ENCODE measurements at places on chromosomes 5 and 9.
A peak's percentile ranks its signal among the peaks of the same experiment; 100 is the strongest.

DNA sequence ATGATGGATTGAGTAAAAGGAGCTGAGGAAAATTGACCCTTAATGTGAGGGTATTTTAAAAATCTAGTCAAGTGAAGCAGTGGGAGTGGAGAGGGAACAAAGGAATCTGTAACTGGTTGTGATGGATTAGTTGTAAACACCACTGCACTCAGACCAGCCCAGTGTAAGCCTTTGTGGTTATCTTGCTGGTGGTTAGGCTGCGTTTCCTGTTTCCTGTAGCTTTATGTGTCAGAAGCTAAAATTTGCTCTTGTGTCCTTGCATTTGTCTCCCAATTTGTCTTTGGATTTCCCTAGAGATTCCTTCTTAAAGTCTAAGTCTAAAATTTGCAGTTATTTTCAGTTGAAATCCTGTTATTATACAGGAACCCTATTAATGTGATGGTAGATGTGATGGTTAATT is 6.3 kb downstream of the IFNA21 start:
- DNase-seq: no peak

GRCh38 chr9:83271665-83272071 is 208.7 kb upstream of the RASEF start:
- DNase-seq: no peak

GRCh38 chr9:138067613-138068367 is 190.2 kb downstream of the CACNA1B start:
- no peak for DNase-seq

DNA sequence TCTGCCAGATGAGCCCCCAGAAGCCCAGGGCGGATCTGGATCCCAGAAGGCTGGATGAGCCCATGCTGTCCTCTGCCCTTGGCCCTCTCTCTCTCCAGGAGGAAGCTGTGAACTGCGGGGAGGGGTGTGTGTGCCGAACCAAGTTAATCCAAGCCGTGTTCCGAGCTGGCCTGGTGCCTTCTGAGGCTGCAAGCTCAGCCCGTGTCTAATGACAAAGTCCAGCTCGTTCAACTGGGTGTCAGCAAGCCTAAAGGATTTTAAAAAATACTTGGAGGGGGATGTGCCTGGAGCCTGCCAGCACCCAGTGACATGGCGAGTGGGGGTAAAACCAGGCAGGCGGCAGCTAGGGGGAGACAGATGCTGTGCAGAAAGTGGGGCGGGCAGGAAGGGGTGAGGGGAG is 8.0 kb downstream of the STC2 start:
- no peak for DNase-seq

DNA sequence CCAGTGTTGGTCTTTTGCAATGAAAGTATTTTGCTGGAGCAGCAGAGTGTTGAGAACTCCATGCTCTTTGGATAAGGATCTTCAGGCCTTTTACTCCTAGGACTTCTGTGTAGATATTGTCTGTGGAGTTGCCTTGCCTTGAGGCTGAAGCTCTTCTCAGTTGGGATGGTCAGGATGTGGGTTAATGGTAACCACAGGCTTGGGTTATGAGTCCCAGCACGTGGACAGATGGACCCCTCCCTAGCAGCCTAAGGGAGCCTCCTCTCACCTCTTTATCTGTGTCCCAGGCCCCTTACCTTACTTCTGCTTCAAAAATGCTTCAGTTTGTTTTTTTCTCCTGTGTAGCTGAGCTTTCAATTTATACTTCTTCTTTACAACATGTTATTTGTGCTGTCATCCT is 109.9 kb downstream of the MEGF10 start:
- no peak for DNase-seq

- DNase-seq: no peak
Observed at GRCh38 chr9:32665101-32665500, 29.6 kb upstream of the TAF1L start.

- DNase-seq: peak; percentile 8
Observed at GRCh38 chr5:39080597-39081204, 6.5 kb upstream of the RICTOR start.

DNA sequence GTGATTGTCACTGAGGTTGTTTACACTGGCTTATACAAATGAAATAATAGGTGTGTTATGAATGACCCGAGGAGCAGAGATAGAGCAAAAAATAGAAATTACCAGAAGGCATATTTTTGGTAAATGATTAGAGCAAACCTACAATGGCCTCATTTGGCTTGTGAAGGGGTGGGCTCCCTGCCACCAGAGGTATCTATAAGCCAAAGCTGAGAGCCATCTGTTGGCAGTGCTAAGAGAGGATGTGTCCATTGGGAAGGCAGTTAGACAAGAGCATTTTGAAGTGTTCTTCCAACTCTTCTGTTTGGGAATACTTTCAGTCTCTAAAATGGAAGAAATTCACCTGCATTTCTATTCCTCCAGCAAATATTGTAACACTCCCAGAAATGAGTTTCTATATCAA is 10.6 kb downstream of the NIPAL4 start:
- no peak for DNase-seq

GRCh38 chr5:119273391-119273839 is 82.4 kb upstream of the TNFAIP8 start:
- DNase-seq: no peak

DNA sequence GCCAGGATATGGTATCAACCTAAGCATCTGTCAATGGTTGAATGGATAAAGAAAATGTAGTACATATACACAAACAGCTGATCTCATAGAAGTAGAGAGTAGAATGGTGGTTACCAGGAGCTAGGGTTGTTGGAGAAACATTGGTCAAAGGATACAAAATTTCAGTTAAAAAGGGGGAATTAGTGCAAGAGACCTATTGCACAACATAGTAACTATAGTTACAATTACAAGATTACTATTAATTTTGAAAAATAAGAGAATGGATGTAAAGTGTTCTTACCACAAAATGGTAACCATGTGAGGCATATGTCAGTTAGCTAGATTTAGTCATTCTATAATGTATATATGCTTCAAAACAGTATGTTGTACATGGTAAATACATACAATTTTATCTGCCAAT is 28.8 kb upstream of the ELOVL7 start:
- no peak for DNase-seq

GRCh38 chr5:179264053-179264782 is 81.0 kb downstream of the ADAMTS2 start:
- no peak for DNase-seq

- no peak for DNase-seq
Observed at GRCh38 chr5:74016373-74016772, 390.4 kb downstream of the ARHGEF28 start.

GRCh38 chr9:136614967-136615623 is 47.6 kb upstream of the EGFL7 start:
- DNase-seq: no peak

- peak; percentile 33 for DNase-seq
Observed at GRCh38 chr9:126490871-126491567, 122.7 kb upstream of the LMX1B start.

GRCh38 chr5:136195971-136196820 is 3.2 kb upstream of the SMIM32 start:
- DNase-seq: no peak

- DNase-seq: peak; percentile 74
Observed at GRCh38 chr9:96566498-96567202, 53.0 kb downstream of the CDC14B start.

GRCh38 chr9:106321394-106322180 is 541.4 kb upstream of the ZNF462 start:
- no peak for DNase-seq

GRCh38 chr9:98635374-98635773 is 73.4 kb downstream of the GABBR2 start:
- no peak for DNase-seq

DNA sequence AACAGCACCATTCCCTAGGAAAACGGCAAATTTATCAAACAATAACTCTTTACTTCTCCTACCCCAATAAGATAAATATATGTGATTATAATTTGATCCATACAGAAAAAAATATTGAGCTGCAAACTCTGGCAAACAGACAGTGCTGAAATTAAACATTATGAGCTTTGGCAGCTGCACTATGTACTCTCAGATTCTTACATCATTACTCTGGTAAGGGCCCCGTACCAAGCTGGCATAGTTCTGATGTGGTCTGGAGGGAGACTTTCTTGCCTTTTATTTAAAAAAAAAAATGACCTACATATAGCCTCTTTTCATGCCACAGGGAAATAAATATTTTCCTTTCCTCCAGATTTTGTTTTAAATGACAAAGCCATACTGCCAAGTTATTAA is 95.0 kb downstream of the NR6A1 start:
- no peak for DNase-seq

DNA sequence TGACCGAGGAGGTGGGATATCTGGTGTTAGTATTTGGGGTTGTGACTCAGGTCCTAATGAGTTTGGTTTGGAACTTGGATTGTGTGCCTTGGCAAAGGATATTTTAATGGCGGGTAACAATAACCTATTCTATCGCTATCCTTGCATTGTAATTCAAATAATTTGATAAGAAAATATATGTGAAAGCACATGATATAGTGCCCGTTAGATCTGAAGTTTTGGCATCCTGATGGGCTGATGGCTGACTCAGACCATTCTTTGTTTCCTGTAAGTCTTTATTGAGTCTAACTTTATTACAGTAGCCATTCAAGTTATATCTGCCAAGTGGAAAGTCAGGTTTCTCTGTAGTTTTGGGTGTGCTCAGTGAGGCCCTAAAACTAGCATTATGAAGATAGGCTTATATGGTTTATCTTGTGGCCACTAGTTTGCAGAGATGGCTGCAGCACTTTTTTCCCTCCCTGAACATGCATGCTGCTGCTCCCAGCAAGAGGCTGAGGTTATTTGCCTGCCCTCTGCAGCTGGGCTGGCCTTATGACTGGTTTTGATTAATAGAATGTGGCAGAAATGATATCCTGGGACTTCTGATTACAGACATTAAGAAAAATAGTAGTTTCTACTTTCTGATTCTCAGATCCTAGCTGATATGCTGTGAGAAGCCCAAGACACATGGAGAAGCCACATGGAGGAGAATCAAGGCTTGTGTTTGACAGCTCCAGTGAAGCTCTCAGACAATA is 46.6 kb downstream of the CFAP95 start:
- DNase-seq: no peak

DNA sequence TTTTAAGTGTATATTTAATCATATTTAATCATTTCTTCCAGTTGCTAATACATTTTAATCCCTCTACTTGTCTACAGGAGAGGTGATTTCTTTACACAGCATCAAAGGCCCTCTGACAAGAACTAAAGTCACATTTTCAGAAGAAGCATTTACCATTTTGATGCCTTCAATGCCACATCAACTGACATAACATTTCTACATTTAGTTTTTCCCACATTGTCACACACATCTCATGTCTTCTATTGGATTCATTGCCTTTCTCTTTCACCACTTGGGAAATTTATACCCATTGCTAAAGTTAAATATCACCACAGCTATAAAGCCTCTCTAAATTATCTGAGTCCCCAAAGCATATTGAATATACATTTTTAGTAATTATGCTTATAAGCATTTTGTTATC is 1907.5 kb upstream of the CDH9 start:
- DNase-seq: no peak

DNA sequence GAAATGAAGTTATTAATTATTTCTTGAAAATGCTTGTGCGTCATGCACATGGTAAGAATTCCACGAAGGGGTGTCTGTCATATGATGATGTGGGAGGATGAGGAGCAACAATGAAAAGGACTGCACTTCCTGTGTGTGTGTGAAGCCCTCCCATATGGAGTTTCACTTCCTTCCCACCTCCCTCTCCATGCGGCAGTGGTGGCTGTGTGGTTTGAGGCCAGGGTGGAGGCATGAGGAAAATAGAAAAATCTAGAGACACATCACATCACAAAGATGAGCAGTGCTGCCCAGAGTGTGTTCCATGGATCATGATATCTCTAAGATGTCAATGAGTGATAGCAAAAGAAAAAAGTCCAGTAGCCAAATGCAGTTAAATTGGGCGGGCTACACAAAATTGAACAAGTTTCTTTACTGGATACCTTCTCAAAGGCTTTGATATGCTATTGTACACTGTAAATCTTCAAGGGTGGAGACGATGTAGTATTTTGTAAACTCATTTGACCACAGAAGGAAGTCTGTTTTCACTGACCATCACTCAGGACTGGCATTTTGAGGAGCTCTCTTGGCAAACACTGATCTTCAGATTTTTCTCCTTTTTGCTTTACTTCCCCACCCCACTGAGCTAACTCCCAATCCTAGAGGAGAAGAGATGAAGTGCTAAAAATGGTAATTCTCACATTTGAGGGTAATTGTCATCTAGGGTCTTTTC is 55.7 kb upstream of the EQTN start:
- no peak for DNase-seq

DNA sequence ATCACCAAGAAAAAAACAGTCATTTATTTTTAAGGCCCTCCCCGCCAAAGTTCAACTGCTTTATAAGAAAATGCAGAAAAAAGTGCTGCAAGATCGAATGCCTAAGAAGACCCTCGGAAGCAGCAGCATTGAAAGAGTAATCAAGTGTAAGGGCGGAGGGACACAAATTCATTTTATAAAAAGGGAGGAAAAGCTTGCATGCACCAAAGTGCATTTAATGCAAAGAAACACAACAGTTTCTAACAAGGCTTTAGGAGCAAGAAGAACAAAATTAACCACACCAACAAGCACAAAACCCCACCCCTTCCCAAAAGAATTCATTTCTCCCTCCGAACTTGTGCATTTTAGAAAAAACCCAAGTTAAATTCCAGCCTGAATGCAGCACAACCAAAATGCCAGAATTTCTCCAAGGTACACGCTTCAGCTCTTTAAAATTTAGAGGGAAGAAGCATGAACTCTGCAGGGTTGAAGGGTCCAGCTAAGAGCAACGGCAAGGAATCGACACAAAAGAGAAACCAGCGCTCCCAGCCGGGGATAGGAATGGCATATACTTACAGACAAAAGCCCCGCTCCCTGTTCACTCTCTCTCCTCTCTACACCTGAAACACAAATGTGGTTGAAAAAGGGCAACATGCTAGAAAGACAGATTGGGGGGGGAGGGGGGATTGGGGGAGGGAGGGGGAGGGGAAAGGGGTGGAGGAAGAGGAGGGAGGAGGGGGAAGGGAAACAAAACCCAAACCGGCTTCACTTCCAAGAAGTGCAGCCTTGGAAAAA is at the start of gene NREP:
Gene NREP, minus strand, starts transcription at position 614 of the 774 bp plus-strand sequence. CDS start 1,422 bp downstream, outside the sequence.
- no peak for DNase-seq

DNA sequence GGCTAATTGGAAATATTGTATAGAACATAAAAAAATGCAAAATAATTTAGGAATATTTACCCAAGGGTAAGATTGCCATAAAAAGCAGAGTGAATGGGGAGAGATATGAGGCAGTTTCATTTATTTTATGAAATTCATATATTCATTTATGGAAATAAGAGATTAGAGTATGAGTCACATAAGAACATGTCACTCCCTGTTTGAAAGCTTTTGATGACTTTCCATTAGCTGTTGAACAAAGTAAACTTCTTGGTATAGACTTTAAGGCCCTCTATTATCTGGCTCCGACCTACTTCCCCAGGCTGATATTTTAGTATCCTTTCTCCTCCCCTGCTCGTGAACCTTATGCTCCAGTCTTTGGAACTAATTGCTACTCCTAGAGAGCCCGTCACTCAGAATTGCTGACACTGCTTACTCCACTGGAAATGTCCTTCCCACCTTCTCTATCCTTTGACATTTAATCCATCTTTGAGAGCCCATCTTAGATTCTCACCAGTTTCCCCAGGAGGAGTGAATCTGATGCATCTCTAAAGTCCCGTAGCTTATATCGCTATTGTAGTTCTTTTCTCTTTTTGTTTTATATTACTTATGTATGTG is 8.9 kb upstream of the ACTBL2 start:
- DNase-seq: no peak
